ENCODE measurements at places on chromosomes 4 and X.
A peak's percentile ranks its signal among the peaks of the same experiment; 100 is the strongest.

DNA sequence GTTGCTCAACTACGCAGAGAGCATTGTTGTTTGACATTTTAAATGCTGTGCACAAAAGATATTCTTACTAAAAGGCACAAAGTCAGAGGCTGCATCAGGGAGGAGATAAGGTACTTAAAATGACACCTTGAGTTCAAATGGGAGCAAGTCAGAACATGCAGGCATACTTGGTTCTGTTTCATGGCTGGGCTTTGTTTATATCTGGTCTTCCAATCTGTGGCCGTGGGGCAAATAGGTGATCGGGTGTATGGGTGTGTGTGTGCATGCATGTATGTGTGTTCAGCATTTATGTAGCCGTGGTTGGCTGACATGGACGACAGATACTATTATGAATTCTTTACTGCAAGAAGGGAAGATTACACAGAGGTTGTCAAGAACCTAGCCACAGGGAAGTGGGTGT, 106.1 kb downstream of the RASL11B start:
- peak; percentile 72 for DNase-seq

GRCh38 chr4:126807132-126807531, 825.6 kb upstream of the INTU start:
- DNase-seq, result peak; percentile 46

DNA sequence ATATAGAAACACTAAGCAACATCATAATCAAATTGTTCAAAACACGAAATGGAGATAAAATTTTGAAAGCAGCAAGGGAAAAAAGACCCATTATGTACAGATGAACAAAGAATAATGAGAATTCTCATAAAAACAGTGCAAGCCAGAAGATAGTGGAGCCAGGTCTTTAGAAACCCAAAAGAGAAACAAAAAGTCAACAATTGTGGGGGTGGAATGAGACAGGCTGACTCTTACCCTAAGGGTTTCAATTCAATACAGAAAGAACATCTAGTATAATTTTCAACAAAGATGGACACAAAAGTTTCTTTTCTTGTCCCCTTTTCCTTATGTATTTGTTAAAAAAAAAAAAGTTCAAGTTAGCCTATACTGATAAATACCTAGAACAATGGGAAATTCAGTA, 34.0 kb upstream of the MAGEB2 start:
- no peak for DNase-seq

DNA sequence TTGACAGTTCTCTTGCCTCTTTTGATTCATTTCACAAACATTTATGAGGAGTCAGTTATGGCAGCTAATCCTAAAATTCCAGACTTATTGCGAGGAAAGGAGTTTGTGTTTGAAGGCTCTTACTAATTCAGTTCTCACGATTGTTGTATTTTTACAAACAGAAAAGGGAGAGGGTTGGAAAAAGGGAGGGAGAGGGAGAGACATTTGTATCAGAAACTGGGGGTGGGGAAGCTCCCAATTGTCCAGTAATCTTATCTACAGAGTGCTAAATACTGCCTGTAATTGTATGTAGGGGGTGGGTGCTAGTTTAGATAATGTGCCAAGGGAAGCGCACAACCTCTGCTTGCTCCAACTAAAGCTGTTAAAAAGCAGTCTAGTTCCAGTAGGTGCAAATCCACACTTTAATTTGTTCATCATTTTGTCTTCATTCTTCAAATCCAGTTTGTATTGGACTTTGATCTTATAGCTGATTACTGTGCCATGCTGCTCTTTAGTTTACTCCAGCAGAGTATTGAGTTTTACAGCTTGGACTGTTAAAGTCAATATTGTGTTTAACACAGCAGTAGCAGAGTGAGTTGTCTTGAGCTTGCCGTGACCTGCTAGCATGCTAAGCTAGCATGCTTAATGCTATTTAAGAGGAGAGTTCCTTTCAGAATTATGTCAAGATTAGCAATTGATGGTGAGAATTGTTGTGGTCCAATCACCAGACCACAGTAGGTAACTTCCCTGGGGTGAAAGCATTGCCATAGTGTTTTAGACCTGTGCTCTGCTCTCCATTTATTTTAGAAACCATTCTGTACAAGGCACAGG, 13.9 kb downstream of the FNIP2 start:
- DNase-seq, result peak; percentile 75

- no peak for DNase-seq
Observed at GRCh38 chrX:148947399-148947975, 447.1 kb downstream of the AFF2 start.

DNA sequence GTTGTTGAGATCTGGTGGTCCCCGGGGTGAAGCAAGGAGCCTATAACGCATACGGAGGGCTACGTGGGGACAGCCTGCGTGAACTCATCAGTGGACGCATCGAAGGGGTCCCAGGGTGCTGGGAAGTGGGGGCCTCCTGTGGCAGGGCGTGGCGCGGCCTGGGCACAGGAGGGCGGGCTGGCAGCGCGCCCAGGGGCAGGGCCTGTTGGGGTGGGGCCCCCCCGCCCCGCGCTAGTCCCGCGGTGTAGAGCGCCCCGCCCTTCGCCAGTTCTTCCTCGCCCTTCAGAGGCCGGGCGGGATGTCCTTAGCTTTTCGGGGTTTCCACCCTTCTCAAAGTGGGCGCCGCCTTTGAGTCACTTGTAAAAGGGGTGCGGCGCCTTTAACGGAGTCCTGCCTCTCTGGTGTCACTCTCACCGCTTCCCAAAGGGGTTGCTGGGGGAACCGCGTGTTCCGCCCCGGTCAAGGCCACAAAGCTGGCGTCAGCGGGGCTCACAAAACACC, 632 bp downstream of the PLP2 start:
- peak; percentile 60 for DNase-seq
